ENCODE measurements at places on chromosomes 7 and 10.
A peak's percentile ranks its signal among the peaks of the same experiment; 100 is the strongest.

DNA sequence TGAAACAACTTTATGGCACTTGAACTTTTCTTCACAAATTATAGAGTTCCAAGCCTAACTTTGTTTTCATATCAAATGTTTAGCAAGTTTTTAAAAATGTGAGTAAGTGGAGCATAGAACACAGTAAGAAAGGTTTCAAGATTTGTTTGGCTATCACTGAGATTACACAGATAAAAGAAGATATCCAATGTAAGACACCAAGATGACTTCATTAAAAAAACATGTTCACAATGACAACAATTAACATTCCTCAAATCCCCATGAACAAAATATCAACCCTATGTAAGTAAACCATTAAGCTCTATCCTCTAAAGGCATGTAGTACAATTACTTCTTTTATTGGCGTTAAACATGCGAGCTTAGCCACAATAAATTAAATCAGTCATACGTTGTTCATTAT lies 129.7 kb downstream of the RELN start:
- no peak for DNase-seq

GRCh38 chr7:131895541-131896164 lies 339.2 kb upstream of the PODXL start:
- DNase-seq = no peak

DNA sequence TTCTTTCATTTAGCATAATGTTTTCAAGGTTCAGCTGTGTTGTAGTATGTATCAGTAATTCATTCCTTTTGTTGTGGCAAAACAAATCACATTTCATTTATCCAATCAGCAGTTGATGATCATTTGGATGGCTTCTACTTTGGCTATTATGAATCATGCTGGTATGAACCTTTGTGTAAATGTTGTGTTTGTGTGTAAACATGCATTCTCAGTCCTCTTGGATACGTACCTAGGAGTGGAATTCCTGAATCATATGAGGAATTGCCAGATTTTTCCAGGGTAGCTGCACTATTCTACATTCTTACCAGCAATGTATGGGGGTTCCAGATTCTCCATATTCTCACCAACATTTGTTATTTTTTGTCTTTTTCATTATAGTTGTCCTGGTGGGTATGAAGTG lies 578.5 kb upstream of the MKI67 start:
- no peak for DNase-seq

- no peak for DNase-seq
Observed at GRCh38 chr7:56099653-56100052, 6.6 kb downstream of the CHCHD2 start.

DNA sequence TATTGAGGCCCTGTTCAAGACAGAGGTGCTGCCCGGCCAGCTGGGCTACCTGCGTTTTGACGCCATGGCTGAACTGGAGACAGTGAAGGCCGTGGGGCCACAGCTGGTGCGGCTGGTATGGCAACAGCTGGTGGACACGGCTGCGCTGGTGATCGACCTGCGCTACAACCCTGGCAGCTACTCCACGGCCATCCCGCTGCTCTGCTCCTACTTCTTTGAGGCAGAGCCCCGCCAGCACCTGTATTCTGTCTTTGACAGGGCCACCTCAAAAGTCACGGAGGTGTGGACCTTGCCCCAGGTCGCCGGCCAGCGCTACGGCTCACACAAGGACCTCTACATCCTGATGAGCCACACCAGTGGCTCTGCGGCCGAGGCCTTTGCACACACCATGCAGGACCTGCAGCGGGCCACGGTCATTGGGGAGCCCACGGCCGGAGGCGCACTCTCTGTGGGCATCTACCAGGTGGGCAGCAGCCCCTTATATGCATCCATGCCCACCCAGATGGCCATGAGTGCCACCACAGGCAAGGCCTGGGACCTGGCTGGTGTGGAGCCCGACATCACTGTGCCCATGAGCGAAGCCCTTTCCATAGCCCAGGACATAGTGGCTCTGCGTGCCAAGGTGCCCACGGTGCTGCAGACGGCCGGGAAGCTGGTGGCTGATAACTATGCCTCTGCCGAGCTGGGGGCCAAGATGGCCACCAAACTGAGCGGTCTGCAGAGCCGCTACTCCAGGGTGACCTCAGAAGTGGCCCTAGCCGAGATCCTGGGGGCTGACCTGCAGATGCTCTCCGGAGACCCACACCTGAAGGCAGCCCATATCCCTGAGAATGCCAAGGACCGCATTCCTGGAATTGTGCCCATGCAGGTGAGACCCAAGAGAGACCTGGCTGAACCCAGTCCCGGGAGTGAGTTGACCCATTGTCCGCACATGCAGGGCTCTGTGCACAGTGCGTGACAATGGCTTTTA lies 2.8 kb downstream of the RBP3 start:
- no peak for DNase-seq

- DNase-seq = no peak
Observed at GRCh38 chr7:47142169-47142866, 439.6 kb downstream of the TNS3 start.

DNA sequence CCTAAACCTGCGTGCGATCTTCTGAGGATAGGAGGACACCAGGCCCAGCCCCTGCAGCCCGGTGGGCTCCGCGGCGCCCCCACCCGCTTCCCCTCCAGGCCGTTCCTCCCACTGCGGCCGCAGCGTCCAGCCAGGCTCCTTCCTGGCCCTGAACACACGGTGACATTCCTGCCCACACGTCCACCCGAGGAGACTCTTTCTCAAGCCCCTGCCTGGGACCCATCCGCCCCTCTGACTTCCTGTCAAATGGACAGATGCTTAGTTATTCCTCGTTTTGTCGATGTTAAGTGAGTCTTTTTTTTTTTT lies 32.4 kb upstream of the RNF32 start:
- DNase-seq = no peak

GRCh38 chr7:77157446-77157845 lies 35.0 kb downstream of the CCDC146 start:
- DNase-seq = peak; percentile 36

DNA sequence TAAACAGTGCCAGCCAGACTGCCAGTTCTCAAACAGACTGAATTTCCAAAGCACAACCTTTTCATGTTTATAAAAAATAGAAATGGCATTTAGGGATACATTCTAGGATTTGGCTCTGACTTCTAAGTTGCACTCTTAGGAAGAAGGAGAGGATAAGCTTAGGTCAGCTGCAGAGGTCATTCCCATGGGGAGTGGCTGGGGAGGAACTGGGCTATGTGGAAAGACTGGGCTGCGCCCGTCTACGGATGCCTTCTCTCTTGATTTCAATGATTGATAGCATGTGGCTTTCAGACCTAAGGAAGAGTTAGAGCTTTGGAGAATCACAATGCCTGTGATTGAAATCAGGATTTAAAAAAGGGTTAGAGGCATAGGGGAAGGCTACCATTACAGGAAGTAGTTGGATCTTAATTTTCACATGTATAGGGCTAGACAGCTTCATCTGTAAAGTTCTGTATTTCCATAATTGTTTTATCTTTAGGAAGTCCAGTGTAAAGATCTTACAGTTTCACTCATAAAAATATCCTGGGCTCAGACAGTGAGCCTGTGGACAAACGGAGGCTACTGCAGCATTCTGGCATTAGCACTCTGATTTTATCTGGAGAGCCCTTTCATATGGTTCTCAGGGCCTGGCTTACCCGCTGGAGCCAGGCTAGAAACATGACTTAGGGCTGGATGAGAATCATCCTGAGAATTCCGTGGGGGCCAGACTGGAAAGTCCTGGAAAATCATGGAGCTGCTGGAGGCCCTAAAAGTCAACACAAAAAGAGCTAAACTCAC lies 29.5 kb downstream of the NUDT5 start:
- DNase-seq = no peak
